ENCODE measurements at places on chromosomes 6 and 20. TPM values are rescaled to one million over a fixed set of nuclear protein-coding genes. Genes with fewer than 3 reads are reported as not detected.

AKAP12 gene
- total RNA-seq, result 0.03 TPM

TRIM10 gene
- not detected for total RNA-seq

CENPB gene
- 25.1 TPM for total RNA-seq

BEND6 gene
- not detected for total RNA-seq

PTCRA gene
- not detected for total RNA-seq

GTF2H4 gene
- total RNA-seq, result 7.7 TPM

NKAIN2 gene
- not detected for total RNA-seq

FHL5 gene
- not detected for total RNA-seq

DPPA5 gene
- total RNA-seq, result not detected

THEMIS gene
- 25.3 TPM for total RNA-seq

TDP2 gene
- 64.6 TPM for total RNA-seq

DDRGK1 gene
- 40.7 TPM for total RNA-seq

HLA-DPA1 gene
- total RNA-seq, result 19.4 TPM
